CD4-positive, alpha-beta T cell treated with Interferon alpha-2 for 1 hour (primary cell): ENCODE measurements at places on chromosomes 3 and 15.

- no peak for DNase-seq
Measured at GRCh38 chr3:58551636-58552180, 14.7 kb upstream of the ACOX2 start.

DNA sequence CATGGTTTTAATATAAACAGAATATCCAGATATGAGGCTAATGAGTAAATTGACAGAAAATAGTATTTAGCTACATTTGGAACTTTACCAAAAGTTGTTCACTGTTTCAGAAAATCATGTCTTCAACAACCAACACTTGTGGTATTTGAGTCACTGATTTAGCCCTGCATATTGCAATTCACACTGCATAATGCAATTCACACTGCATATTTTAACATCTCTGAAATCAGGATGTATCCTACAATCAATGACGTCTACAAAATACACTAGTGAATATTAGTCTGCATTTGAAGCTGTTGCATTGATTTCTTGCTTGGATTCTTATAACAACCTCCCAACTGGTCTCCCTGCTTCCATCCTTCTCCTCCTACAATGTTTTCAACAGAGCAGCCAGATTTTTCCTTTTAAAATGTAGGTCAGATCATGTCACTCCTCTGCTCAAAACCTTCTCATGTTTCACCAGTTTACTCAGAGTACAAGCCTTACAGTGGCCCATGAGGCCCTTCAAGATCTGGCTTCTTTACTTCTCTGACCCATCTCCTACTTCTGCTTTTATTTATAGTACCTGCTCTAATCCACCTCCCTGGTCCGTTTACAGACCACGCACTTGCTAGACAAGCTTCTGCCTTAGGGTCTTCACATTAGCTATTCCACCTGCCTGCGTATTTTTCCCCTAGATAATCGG is 11.4 kb upstream of the RAB11A start:
- no peak for DNase-seq

DNA sequence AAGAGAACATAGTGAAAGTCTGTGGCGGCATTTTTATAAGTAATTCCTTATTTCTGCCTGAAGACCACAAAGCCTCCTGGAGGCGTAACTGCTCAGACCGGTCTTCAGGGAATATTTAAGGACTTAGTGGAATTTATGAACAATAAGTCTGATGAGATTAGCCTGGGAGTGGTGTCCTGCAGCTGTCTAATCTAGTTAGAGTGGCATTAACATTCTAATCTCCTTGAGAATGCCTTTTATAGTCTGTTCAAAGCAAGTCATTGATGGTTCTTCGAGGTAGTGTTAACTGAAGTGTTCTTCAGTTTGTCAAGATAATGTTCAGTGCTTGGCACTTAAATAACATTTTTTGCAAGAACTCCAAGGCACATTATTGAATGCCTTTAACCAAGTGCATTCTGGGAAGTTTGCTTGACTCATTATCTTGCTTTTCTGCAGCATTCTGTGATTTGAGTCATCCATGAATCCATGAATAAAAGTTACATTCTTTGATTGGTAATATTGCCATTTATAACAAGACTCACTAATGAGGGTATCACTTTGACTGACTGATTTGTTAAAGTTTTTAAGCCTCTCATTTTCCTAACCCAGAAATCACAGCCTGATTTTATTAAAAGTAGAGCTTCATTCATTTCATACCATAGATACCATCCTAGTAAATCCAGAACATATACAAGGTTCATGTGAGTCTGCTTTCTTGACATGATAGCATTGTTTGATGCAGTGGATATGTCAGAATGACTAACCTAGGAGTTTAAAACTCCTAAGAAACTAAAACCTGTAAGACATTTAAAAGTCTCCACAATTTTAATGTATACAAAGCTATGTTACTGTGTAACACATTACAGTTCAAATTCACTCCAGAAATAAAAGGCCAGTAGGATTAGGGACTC is 12.5 kb downstream of the RBM5 start:
- no peak for DNase-seq

DNA sequence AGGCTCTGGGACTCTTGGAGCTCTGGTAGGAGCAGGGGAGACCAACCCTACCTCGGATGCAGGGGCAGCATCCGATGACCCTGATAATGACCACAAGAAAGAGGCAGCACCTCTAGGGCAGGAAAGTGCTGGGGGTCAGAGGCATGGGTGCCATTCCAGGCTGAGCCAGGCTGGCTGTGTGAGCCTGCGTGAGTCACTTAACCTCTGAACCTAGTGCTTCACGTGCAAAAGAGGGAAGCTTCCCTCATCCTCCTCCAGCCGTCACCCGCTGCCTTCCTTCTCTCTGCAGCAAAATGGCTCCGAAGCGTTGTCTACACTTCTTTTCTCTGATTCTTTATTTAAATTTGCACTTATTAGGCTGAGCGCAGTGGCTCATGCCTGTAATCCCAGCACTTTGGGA is 35.5 kb downstream of the ZDHHC19 start:
- no peak for DNase-seq
